Activated naive CD8-positive, alpha-beta T cell treated with anti-CD3 and anti-CD28 coated beads for 36 hours (primary cell): ENCODE measurements at places on chromosomes 11 and 22. TPM values are rescaled to one million over a fixed set of nuclear protein-coding genes. Genes with fewer than 3 reads are reported as not detected.

DNA sequence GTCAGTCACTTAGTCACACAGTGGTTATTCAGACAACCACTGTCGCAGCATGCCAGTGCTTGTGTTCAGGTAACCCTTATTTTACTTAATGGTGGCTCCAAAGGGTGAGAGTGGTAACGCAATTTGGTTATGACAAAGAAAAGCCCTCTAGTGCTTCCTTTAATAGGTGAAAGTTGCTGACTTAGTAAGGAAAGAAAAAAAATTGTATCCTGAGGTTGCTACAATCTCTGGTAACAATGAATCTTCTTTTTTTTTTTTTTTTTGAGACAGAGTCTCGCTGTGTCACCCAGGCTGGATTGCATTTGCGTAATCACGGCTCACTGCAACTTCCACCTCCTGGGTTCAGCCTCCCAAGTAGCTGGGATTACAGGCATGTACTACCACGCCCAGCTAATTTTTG, 64.5 kb downstream of the C11orf91 start:
- no peak for DNase-seq

GRCh38 chr11:41458154-41458553, 1.3 kb downstream of the LRRC4C start:
- DNase-seq = no peak

- no peak for DNase-seq
These were observed 98.7 kb downstream of the WNT7B start for GRCh38 chr22:45878051-45878781.

Gene WNT11
- not detected for total RNA-seq

DNA sequence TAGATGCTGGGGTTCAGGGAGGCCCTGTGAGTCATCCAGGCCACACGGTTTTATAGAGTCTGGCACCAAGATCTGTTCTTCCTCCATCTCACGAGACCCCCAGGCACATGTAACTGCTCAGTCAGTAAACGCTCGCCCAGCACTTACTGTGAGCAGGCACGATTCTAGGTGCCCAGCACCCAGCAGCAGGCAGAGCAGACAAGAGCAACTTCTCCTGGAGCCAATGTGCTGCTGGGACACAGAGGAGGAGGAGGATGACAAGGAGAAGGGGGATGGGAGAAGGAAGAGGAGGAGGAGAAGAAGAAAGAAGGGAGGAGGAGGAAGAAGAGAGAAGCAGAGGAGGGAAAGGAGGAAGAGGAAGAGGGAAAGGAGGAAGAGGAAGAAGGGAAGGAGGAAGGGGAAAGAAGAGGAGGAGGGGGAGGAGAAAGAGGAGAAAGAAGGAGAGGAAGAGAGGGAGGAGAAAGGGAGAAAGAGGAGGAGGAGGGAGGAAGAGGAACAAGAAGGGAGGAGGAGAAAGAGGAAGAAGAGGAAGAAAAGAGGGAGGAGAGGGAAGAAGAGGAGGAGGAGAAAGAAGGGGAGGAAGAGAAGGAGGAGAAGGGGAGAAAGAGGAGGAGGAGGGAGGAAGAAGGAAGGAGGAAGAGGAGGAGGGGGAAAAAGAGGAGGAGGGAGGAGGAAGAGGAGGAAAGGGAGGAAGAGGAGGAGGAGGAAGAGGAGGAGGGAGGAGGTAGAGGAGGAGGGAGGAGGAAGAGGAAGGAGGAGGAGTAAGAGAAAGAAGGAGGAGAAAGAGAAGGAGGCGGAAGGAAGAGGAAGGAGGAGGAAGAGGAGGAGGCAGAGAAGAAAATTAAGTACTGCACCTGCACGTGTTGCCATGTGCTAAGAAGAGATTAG, 77.6 kb upstream of the RTL6 start:
- DNase-seq = no peak

- no peak for DNase-seq
These were observed 31.2 kb downstream of the ALG9 start for GRCh38 chr11:111840143-111840542.

- peak; percentile 0 for DNase-seq
These were observed at the start of gene FOLH1 for GRCh38 chr11:49208006-49208721. TSS of gene FOLH1 (minus strand) at chr11:49208602. CDS start at chr11:49208409, 193 bp downstream.

Gene NELL1
- not detected for total RNA-seq

Gene HOATZ
- not detected for total RNA-seq

GRCh38 chr11:73980001-73980961, 2.4 kb downstream of the UCP2 start:
- peak; percentile 80 for DNase-seq

GRCh38 chr11:62322524-62322923, 14.7 kb upstream of the ASRGL1 start:
- no peak for DNase-seq

Gene OR51I1
- not detected for total RNA-seq

- no peak for DNase-seq
These were observed 27.8 kb downstream of the PHLDB1 start for GRCh38 chr11:118635237-118635591.

GRCh38 chr11:82034527-82034926, 699.1 kb downstream of the FAM181B start:
- DNase-seq = no peak

Gene RAPSN
- not detected for total RNA-seq

DNA sequence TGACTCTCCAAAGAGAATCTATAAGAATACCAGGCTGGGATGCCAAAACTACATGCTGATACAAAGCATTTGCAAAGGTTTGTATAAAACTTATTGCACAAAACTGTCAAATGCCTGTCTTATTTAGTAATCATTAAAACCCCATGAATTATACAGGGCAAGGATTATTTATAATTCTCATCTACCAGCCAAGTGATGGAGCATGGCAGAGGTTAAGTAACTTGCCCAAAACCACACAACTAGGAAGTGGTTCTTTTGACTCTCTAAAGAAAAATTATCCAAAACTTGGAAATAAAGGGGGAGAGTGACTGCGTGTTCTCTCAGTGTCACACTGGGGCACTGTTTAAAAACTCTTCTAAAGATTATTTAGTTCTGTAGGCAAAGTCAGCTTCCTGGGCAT, 17.4 kb upstream of the CLMP start:
- DNase-seq = no peak

Gene SLC25A18
- total RNA-seq = not detected

Gene TMEM191C
- 1.3 TPM for total RNA-seq

- DNase-seq = no peak
These were observed 5.8 kb downstream of the SELENOO start for GRCh38 chr22:50206599-50206998.
